Breast epithelium (tissue), 4 donors: ENCODE measurements at places on chromosomes 2 and 18. TPM values are rescaled to one million over a fixed set of nuclear protein-coding genes. Genes with fewer than 3 reads are reported as not detected.

DNA sequence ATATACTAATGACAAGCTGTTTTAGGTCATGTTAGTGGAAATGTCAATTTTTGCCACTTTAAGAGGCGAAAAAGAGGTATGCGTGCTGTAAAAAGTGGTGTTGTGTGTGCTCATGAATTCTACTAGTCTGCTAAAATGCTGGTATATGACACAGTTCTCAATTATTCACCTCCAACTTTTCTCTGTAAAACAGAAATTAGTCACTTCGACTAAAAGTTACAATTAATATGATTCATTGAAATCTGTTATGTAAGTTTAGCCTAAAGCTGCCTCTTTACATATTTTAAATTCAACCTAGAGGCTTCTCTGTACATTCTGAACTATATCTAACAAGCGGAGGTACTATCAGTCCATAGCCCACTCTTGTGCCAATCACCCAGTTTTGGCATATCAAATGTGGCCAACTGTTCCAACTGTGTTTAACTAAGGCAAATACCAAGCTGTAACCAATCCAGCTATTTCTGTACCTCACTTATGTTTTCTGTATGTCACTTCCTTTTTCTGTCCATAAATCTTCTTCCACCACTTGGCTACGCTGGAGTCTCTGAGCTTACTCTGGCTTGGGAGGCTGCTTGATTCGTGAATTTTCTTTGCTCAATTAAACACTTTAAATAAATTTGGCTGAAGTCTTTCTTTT lies 20.8 kb downstream of the BAZ2B start:
- no peaks in the 10 kb centered on the region for H3K36me3 ChIP-seq
- no peaks in the 10 kb centered on the region for H3K4me1 ChIP-seq
- H3K27ac ChIP-seq: no peak overlapping the region
- no peaks in the 10 kb centered on the region for H3K27me3 ChIP-seq

DNA sequence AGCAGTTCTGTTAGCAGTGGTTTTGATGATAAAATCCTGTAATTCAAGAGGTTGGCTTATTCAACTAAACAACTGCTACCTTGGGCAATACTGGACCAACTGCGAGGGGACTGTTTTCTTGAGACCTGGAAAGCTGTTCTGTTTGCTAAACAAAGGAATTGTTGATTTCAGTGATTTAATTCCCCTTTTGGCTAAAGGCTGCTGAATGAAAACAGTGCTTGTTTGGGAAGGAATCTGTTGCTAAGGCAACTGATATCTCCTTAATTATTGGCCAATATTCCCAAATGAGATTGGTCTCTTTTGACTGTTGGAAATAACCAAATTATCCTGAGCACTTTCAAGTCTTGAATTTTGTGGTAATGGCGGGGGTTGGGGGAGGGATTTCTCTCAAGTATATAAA lies 136.8 kb downstream of the CAMKMT start:
- no peaks in the 10 kb centered on the region for H3K36me3 ChIP-seq
- no peak overlapping the region for H3K4me3 ChIP-seq
- H3K27ac ChIP-seq: no peak overlapping the region
- H3K4me1 ChIP-seq: no peaks in the 10 kb centered on the region

DNA sequence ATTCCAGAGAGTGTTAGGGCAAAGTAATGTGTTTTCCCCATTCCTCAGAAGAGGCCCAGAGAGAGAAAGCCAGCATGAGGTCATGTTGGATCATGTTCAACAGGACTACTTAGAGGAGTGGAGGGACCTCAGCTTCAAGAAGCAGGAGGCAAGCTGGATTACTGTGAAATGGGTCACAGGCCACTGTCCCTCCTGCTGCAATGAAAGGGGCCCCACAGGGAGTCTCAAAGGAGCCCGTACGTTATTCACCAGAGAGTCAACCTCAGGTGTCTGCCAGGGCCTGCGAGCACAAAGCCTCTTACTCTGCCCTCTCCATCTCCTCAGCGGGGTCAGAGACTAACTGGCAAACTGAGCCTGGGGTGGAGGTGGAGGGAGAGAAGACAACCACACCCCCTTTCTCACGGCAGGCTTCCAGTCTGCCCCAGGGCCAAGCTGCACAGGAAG lies 27.2 kb upstream of the ACYP2 start:
- H3K27ac ChIP-seq: no peak overlapping the region
- no peaks in the 10 kb centered on the region for H3K4me1 ChIP-seq
- no peak overlapping the region for H3K4me3 ChIP-seq
- H3K36me3 ChIP-seq: no peaks in the 10 kb centered on the region
- H3K27me3 ChIP-seq: no peaks in the 10 kb centered on the region

DNA sequence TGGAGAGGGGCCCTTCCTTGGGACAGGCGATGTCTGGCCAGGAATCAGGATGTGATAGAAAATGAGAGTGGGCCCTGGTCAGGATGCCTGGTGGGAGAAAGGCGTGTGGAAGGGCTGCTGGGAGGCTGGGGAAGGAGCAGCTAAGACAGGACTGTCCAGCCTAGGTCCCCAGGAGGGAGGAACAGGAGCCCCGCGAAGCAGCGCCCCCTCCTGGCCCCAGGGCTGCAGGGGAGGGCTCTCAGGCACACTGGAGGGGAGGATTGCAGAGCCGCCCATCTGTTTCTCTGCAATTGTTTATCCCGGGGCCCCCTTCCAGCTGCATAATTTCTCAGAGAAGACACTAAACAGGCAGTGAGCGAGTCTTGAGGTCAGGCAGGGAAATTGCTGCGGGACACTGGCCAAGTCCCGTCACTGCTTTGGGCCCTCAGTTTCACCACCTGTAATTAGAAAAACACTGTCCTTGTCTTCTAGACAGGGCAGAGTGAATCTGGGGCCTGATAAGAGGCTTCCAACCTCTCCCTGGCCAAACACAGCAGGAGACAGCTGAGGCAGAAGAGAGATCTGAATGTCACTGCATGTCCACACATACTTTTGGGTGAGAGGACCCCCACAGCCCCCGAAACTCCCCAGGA lies 3.9 kb upstream of the NPPC start:
- no peaks in the 10 kb centered on the region for H3K4me1 ChIP-seq
- H3K27ac ChIP-seq: no peak overlapping the region
- no peaks in the 10 kb centered on the region for H3K27me3 ChIP-seq
- no peak for DNase-seq
- no peaks in the 10 kb centered on the region for H3K36me3 ChIP-seq

INHBB gene
- 42.3 TPM for total RNA-seq

GRCh38 chr18:78980777-78981380 lies 1.3 kb downstream of the SALL3 start:
- H3K27me3 ChIP-seq: peaks cover 90% of the 10 kb centered on the region
- peak overlapping the region; percentile 37 for H3K4me3 ChIP-seq
- H3K36me3 ChIP-seq: no peaks in the 10 kb centered on the region
- no peak for DNase-seq

DNA sequence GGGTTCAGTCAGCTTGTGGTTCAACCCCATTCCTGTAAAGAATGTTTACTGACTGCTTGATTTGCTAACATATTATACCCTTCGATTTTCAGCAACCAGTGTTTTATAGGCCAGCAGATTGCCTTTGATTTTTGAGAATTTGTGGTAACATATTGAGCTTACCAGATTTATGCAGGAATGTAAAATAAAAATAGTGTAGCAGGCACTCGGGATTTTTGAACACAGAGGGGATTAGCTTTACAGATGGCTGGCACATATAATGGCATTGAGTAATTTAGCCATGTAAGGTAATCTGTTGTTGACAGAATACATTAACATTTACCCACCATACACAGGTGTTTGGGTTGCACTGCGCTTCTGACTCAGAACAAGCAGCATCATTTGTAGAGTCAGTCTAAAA lies 354.0 kb downstream of the LRRTM1 start:
- no peak overlapping the region for H3K4me3 ChIP-seq
- no peaks in the 10 kb centered on the region for H3K36me3 ChIP-seq
- no peak for DNase-seq
- H3K4me1 ChIP-seq: no peaks in the 10 kb centered on the region
- H3K27ac ChIP-seq: no peak overlapping the region

SAG gene
- total RNA-seq: not detected

GRCh38 chr2:20917287-20917660 lies 94.4 kb upstream of the LDAH start:
- no peak for DNase-seq
- H3K4me1 ChIP-seq: no peaks in the 10 kb centered on the region
- no peak overlapping the region for H3K27ac ChIP-seq
- no peaks in the 10 kb centered on the region for H3K36me3 ChIP-seq
- H3K4me3 ChIP-seq: no peak overlapping the region
- H3K27me3 ChIP-seq: peaks cover 17% of the 10 kb centered on the region

GRCh38 chr2:3598912-3599854 lies 4.3 kb downstream of the COLEC11 start:
- H3K36me3 ChIP-seq: no peaks in the 10 kb centered on the region
- no peak for DNase-seq
- no peaks in the 10 kb centered on the region for H3K4me1 ChIP-seq
- no peak overlapping the region for H3K4me3 ChIP-seq
- no peaks in the 10 kb centered on the region for H3K27me3 ChIP-seq

DNA sequence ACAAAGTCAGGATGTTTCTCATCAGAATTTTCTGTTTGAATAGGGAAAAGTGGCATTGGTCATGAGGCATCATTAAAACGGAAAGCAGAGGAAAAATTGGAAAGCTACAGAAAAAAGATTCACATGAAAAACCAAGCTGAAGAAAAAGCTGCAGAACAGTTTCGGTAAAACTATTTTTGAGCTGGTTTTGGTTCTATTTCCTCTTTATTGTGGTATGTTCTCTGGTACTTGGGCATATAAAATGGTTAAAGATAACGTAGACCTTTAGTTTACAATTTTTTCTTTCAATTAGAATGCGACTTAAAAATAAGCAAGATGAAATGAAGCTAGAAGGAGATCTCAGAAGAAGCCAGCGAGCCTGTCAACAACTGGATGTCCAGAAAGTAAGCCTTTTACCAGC lies 7.6 kb downstream of the GPATCH11 start:
- H3K27ac ChIP-seq: no peak overlapping the region
- no peaks in the 10 kb centered on the region for H3K4me1 ChIP-seq
- no peaks in the 10 kb centered on the region for H3K27me3 ChIP-seq
- H3K4me3 ChIP-seq: no peak overlapping the region
- H3K36me3 ChIP-seq: peaks cover 7% of the 10 kb centered on the region

DNA sequence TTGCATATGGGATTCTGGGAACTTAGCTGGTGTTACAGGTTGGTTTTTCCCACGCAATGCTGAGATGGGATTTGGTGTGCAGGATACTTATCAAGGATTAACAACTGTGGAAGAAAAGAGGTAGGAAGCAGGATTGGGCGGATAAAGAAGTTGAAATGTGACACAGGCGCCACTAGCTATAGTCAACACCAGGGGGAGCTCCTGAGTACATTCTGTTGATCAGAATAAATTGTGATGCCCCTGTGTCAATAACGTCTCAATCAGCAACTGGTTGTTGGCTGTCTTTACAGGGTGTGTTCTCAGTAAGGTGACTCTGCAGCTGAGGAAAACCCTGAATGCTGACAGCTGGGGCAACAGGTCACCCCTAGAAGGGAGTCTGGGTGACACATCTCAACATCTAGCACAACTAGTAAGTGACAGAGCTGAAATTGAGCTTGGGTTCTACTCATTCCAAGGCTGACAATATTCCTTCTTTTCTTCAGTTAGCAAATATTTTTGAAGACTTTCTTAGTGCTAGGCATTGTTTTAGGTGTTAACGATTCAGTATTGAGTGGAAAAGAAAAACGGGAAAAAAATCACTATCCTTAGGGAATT lies 143.0 kb downstream of the ARL6IP6 start:
- H3K27me3 ChIP-seq: no peaks in the 10 kb centered on the region
- H3K4me3 ChIP-seq: no peak overlapping the region
- no peak for DNase-seq
- no peaks in the 10 kb centered on the region for H3K36me3 ChIP-seq

DNA sequence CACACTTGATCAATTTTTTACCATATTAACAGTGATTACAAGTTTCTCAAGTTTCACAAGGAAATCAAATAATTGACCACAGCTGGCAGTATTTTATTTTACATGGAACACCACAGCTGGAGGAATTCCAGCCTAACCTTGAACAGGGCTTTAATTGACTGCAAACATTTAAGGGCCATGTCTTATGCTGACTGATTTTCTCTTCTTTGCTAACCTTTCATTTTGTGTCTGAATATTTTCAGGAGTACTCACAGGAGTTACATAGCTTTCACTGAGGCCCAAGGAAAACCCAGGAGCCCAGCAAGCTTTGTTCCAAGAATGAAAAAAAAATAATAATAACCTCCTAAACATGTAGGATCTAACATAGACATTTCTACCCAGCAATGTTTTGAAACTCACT lies 49.6 kb downstream of the FRZB start:
- no peaks in the 10 kb centered on the region for H3K36me3 ChIP-seq
- no peak for DNase-seq

DNA sequence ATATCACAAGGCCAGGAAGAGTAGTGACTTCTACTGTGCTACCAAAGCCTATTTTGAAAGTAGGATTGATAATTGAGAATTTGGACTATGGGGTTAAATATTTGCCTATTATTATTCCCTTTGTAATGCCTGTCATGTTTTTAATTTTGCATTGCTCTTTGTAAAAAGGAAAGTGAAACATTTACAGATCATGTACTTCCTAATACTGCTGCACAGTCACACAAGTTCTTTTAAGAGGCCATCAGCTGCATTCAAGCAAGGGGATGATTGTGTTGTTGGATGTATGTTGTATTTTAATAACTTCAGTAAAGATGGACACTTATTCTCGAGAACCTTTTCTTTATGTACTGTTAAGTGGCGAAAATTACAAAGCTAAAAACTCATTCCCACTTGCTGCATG lies 70.1 kb downstream of the PLEKHA3 start:
- no peak for DNase-seq
- H3K27ac ChIP-seq: no peak overlapping the region
- H3K4me1 ChIP-seq: no peaks in the 10 kb centered on the region

DNA sequence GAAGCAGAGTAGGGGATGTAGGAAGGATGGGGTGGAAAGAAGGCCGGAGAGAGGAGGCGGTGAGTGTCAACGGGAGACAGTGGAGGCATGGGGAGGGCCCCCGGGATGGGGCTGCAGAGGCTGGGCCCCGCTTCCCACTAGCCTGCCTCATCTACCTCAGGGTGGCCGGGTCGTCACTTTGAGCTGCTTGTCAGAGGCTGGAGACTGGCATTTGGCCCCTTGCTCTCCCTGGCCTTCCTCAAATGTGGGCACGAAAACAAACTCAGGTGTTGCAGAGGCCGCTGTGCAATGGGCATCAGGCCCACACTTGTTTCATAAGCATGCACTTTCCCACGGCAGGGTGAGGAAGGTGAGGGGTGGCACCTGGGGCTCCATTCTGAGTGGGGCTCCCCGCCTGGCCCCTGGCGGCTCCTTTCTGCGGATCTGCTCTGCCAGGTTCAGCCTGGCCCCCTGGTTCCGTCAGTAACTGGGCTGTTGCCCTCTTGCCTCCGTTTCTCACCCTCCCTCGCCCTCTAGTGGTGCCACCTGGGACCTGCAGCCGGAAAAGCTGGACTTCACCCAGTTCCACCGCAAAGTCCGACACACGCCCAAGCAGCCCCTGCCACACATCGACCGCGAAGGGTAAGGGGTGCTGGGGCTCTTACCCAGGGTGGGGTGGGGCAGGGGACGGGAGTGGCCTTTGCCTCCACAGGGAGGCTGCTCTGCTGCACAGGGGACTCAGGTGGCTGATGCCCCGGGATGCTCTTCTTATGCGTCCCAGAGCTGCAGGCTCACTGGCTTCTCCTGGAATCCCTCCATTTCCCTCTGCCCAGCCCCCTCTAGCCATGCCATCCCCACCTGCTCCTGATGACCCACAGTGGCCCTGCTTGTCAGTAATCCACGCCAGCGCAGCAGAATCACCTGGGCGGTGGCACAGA lies 125.4 kb downstream of the CTIF start:
- H3K4me3 ChIP-seq: no peak overlapping the region
- no peaks in the 10 kb centered on the region for H3K4me1 ChIP-seq
- H3K27me3 ChIP-seq: no peaks in the 10 kb centered on the region
- no peak overlapping the region for H3K27ac ChIP-seq

GRCh38 chr18:24200494-24201290 lies 61.8 kb downstream of the CABYR start:
- H3K36me3 ChIP-seq: no peaks in the 10 kb centered on the region
- no peak overlapping the region for H3K27ac ChIP-seq
- no peak overlapping the region for H3K4me3 ChIP-seq
- H3K27me3 ChIP-seq: no peaks in the 10 kb centered on the region

PER2 gene
- total RNA-seq: 29.7 TPM

TSPYL6 gene
- total RNA-seq: not detected

UPP2 gene
- total RNA-seq: not detected
